ENCODE measurements at places on chromosomes 16 and 17.

GRCh38 chr16:10578474-10579316 is 1.7 kb downstream of the EMP2 start:
- DNase-seq: no peak

- DNase-seq: no peak
These were observed 327.9 kb upstream of the SOX9 start for GRCh38 chr17:71792966-71793365.

DNA sequence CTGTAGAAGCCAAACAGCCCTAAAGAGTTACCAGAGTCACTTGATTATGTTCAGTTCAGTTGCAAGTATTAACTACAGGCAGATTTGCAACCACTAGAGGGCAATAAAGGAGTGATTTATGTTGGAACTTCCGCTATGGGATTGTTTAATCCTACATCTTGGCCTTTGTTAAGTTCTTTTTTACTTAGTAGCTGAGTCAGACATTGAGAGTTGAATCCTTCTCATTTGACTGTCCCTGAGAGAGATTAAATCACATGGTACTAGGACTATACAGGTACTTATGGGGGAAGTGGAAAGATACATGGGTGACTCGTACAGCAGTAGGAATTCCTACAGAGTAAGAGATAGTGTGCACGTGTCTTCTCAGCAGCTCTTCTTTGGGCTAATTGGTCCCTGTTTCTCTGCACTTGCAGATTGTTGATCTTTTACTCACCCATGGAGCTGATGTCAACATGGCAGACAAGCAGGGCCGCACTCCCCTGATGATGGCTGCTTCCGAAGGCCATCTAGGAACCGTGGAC is 40.3 kb downstream of the CYB561 start:
- DNase-seq: no peak

DNA sequence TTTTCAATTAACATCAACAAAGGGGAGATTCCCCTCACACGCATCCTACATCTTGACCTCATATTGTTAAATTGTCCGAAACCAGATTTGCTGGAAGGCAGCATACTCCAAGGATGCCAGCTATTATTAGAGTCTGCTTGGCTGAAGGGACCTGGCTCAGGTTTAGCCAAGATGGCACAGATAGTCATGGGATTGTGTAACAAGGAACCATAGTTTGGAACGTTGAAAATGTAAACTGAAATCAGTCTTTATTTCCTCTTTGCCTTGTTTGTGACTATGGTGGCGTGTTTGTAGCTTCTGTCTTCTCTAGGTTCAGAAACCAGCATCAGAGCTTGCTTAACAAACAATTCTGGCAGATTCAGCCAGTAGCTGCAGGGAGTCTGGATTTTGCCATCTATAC is 5.9 kb downstream of the ARSG start:
- DNase-seq: no peak

DNA sequence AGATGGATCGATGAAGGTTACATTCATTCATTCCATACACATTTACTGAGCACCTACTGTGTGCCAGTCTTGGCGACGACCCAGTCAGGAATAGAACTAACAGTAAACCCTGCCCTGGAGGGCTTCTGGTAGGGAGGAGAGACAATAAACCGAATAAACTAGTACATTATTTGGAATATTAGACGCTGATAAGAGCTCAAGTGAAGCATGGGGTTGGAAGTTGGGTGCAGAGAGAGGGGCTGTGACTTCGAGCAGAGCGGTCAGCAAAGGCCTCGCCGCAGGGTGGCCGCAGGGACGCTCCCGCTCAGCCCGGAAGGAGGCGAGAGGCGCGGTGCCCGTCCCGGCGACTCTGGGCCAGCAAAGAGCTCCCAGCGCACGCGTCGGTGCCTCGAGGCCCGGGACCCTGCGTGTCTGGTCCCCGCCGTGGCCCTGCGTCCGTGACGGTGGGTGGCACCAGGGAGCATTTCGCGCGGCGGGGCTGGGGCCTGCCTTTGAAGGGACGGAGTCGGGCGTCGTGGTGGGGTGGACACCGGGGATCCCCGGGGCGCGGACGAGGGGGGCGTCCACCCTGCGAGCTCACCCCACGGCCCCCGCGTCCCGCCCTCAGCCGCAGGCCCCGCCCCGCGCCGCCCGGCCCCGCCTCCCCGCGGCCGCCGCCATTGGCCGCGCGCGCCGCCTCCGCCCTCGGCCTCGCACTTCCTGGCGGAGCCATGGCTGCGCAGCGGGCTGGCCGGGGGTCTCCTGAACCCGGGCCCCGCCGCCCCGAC is at the start of gene KLHL36:
KLHL36 (plus strand) TSS at position 684 of the 767 bp plus-strand sequence. CDS start 2,357 bp downstream, outside the sequence.
- DNase-seq: peak; percentile 76

- no peak for DNase-seq
These were observed 9.2 kb downstream of the SLC13A2 start for GRCh38 chr17:28482551-28483199.

DNA sequence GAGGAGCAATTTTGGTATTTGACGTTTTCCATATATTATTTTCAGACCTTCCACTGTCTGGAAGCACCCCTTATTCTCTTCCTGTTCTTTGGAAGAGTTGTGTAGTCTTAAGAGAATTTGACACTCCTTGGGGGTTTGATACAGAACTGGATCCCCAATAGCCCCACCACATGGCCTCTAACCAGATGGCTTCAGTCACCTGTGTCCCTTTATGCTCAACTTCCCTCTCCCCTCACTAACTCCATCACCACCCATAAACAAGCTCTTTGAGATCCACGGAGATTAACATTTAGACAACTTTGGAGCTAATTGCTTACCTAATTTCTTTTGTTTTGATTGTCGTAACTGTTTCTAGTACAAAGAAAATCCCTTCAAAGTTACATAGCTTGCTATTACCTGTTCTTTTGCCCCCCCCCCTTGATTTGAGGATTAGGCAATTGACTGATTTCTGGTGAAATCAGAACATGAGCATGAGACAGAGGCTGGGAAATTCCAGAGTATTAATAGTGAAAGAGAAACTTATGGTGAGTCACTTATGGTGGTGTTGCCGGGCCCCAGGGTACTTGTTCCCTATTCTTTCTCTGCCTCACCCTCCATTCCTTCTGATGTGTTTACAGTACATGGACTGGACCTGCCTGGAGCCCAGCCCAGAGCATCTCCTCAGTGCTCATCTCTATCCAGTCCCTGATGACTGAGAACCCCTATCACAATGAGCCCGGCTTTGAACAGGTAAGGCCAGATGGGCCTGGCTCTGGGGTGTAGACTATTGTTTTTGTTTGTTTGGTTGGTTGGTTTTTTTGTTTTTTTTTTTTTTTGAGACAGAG is 7.5 kb downstream of the UBE2Z start:
- peak; percentile 55 for DNase-seq

GRCh38 chr16:70647441-70648359 is 1.3 kb downstream of the IL34 start:
- DNase-seq: no peak

DNA sequence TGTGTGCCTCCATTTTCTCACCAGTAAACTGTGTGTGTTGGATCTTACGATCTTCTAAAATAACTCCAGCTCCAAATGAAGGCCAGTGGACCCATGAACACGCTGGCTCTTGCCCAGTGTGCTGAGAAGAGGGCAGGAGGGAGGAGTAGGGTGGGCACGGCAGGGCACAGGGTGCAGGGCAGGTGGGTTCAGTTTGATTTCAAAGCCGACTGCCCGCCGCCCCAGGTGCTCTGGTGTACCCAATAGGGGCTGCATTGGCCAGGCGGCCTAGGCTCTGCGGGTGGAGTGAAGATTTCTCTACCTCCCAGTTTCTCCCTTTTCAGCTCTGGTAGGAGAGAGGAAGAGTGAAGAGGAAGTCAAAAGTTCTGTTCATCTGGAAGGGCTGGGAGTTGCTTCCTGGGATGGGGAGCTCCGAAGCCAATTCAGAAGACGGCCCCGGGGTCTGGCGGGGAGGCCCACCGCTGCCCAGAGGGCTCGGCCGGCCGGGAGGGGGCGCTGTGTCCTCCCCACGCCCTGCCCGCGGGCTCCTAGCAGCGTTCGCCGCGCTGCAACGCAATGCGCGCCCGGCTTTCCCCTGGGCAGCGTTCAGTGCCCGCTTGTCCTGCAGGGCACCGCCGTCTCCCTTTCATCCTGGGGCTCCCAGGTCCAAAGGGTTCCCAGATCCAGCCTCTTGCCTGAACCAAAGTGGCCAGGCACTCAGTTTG is 1.1 kb upstream of the CRHR1 start:
- peak; percentile 55 for DNase-seq

DNA sequence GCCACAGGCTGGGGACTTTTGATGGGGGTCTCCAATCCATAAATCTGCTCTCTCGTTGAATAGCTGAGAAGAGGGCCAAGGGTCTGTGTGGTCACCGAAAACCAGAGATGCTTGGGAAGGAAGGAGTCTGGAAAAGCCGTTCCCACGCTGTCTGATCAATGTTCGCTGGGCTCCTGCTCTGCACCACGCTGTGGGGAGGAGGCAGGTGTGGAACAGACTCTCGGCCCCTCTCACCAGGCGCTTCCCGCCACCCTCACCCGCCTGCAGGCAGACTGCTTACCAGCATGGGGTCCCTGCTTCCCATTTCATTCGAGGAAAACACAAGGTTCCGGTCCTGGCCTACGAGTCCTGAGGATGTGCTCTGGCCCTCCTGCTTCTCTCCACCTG is 702 bp upstream of the ALDH3A1 start:
- no peak for DNase-seq

GRCh38 chr17:9364837-9365430 is 210.7 kb downstream of the STX8 start:
- DNase-seq: no peak

DNA sequence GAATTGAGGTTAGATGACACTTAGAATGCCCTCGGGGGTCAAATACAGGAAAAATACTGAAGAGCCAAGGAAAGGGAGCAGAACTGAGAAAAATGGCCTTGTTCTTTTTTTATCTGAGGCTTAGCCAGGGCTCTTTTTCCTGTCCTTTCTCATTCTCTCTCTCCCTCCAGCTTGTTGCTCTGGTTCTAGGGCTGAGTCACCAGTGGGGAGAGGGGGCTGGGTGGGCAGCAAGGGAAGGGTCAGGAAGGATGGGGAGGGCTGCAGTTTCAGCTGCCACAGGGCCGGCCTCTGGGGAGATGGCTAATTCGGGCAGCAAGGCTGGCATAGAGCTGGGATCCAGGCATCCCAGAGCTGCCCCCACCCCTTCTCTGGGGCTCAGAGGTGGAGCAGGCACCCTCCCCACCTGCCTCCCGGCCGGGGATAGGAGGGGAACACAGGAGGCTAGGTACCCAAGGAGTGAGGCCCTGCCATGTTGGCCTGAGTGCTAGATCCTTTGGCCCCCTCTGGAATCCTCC is 3.9 kb downstream of the ITGA3 start:
- DNase-seq: no peak

- no peak for DNase-seq
These were observed 11.9 kb upstream of the AURKB start for GRCh38 chr17:8222380-8222629.

DNA sequence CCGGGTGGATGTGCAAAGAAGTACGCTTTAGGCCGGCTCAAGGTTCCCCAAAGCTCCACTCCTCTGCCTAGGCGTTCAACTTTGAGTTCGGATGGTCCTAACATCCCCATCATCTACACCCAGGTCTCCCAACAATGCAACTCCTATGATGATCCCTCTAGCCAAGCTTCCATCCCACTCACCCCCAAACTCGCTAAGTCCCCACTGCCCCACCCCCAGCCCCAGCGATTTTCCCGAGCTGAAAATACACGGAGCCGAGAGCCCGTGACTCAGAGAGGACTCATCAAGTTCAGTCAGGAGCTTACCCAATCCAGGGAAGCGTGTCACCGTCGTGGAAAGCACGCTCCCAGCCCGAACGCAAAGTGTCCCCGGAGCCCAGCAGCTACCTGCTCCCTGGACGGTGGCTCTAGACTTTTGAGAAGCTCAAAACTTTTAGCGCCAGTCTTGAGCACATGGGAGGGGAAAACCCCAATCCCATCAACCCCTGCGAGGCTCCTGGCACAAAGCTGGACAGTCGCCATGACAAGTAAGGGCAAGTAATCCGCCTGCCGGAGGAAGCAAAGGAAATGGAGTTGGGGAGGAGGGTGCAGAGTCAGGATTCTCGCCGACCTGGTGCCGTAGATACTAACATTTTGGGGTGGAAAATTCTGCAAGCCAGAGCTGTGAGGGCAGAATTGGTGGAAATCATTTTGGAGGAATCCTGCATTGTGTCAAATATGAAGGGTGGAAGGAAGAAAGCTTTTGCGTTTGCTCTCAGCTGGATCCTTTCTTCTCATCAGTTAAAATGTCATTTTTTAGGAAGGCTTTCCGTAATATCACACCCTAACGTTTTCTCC is at the start of gene TP53:
TP53 (minus strand) TSS at position 419 of the 836 bp plus-strand sequence. CDS start 10,896 bp downstream, outside the sequence.
- peak; percentile 82 for DNase-seq

DNA sequence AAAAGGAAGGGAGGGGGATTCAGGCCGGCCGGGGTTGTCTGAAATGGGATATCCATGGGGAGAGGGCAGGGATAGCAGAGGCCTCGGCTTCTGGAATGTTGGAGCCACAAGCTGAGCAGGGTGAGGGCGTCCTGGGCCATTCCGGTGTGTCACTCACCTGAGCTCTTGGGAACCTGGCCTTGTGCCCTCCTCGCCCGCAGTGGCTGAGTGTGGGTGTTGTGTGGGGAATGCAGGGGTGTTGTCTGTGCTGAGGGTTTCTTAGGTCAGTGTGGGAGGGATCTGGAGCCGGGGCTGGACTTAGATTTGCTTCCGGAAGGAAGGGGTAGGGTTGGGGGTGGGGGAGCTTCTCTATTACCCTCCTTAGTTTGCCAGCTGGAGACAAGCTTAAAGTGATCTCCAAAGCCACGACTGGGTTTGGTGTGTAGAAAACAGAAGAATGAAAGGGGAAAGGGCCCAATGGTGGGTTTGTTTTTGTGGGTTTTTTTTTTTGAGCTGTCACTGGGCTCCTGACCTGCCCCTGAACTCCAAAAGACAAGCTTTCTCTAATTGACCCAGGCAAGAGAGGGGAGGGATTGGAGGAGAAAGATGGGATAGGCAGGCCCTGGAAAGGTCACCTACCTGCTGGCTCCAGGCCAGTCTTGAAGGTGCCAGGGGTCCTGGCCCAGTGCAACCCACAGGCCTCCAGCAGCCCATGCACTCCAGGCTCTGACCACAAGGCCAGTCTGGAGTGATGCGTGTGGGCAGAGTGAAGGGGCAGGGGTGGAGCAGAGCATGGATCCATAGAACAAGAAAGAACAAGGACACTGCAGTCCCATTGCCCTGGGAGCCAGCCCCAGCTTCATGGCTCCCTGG is at the start of gene SULT1A2:
SULT1A2 (minus strand) TSS at position 211 of the 852 bp plus-strand sequence. CDS start 1,120 bp downstream, outside the sequence.
- DNase-seq: no peak

GRCh38 chr17:35050170-35050569 is 13.3 kb downstream of the RFFL start:
- no peak for DNase-seq

- no peak for DNase-seq
These were observed 43.7 kb downstream of the HSBP1 start for GRCh38 chr16:83851473-83851872.

DNA sequence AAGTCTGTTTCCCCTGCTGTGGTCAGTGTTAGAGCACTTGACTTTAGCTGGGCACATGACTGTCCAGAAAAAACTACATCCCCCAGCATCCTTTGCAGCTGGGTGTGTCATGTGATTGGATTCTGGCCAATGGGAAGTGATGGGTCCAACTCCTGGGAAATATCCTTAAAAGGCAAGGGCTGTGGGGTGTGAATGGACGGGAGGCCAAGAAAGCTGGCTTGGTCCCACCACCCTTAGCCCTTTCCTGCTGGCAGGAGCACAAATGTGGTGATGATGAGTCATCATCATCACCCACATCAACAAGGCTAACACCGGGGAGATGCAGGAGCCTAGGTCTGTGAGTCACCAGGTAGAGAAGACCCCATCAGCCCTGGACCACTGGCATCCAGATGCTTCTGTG is 341.7 kb downstream of the C16orf95 start:
- no peak for DNase-seq

- DNase-seq: peak; percentile 93
These were observed at the start of gene RDM1 for GRCh38 chr17:35930211-35931065. RDM1 (minus strand) TSS chr17:35930773; CDS start chr17:35930727, 46 bp downstream.
